B cell (primary cell): ENCODE measurements at places on chromosomes 3 and 15.
A peak's percentile ranks its signal among the peaks of the same experiment; 100 is the strongest.

DNA sequence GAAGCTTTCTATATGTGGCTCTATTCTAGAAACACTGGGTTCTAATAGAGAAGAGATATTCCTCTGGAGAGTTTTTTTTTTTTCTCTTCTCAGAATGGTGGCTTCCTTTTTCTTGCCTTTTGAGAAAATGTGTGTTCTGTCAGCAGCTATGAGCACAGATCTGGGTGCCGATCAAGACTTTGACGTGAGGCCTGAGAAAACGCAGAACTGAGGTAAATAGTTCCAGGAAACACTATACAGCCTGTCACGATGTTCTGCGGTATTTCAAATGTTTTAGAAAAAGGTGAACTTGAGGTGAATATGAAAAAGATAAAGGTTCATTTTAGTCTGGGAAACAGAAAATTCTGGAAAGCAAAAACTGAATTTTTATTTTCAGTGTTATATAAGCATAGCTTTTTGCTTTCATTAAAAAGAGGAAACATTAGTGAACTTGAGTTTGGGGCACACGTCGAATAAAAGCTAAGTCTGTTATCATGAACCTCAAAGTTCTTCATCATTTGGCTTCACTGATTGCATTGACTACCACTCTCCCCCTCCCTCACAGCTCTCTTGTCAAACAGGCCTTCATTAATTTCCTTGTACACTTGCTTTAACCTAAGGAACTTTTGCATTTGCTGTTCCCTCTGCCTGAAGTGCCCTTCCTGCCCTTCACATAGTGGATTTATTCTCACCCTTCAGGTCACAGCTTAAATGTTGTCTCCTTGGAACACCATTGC lies 265.1 kb downstream of the NFKBIZ start:
- no peak for DNase-seq

DNA sequence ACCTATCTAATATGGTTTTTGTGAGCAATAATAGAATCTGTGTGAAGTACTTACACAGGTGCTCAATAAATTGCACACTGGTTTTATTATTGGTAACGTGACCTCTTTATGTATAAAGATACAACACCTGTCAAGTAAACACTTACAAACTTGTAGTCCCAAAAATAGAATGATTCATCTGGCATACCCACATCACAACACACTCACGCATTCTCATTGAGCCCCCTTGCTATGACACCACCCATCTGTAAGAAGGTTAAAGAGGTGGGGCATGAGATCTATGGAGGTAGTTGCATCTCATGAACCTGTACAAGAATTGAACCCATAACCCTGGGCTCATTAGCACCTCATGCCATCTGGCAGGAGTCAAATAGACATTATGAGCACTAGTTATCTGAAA lies 134.9 kb upstream of the THBS1 start:
- no peak for DNase-seq

GRCh38 chr3:186742618-186743380 lies 25.6 kb downstream of the KNG1 start:
- DNase-seq: no peak

DNA sequence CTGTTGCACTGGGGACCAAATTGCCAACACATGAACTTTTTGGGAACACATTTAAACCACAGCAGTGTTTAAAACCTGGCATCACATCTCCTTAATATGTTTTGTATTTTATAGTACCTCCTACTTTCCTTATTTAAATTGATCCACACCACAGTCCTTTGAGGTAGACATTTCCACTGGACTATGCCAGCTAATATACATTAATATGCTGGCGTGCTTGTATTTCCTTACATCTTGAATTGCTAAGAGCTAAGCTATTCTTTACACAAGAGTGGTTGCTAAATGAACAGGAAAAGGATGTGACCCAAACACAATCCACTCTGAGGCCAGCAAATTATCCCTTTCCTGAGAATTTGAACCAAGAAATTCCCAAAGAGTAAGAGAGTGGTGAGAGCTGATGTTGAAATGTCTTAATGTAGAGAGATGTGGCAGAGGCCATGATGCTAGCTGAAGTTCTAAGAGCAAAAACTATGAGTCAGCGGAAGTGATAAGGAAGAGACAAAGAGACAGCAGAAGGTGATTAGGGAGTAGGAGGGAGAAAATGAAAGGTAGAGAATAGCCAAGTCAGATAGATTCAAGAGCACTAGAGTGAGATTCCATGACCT lies 131.2 kb downstream of the CD47 start:
- DNase-seq: no peak

DNA sequence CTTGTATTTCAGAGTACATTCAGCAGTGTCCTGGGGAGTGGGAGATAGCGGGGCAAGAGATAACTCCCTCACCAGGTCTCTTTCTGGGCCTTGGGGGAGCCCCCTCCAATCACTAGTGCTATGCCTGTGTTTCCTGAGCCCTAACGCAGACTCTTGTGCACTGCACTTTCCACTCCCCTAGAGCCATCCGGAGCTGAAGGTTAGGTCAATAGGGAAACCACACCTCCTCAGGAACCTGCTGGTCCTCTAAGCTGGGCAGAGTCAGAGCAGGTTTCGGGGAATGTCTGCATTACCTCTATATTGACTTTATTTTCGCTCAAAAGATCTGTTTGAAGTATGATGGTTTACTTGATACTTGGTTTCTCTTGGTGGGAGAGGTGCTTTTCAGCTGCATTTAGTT lies 617.0 kb upstream of the ROBO1 start:
- no peak for DNase-seq

DNA sequence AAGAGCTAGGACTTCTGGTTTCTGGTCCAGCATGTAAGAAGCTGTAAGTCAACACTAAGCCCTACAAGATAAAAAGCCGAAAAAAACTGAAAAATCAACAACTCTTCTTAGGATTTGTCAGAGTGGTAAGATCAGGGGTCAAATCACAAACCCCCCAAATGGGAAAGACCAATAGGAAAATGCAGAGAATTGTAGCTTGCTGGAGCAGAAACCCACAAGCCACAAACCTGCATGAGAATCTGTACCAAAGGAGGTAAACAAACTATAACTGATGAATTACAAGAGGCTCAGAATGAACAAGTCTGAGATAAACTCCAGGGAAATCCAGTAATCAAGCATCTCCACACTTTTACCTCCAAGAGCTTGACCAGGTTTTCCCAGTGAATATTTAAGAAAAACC lies 36.0 kb downstream of the RFX7 start:
- DNase-seq: peak; percentile 32
